ENCODE measurements at places on chromosomes 4 and X.

GRCh38 chr4:138803051-138803450, 212.5 kb upstream of the NOCT start:
- DNase-seq = no peak

- DNase-seq = no peak
Observed at GRCh38 chrX:106948641-106949040, 28.4 kb downstream of the CLDN2 start.

DNA sequence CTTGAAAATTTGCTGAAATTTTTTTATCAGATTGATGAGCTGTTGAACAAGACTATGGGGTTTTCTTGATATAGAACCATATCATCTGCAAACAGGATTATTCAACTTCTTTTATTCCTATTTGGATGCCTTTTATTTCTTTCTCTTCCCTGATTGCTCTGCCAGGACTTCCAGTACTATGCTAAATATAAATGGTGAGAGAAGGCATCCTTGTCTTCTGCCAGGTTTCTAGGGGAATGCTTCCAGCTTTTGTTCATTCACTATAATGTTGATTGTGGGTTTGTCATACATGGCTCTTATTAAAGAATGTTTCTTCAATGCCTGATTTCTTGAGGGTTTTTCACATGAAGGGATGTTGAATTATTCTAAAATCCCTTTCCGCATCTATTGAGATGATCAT, 1139.5 kb downstream of the FAM133A start:
- no peak for DNase-seq

- no peak for DNase-seq
Observed at GRCh38 chr4:183342541-183343533, 20.6 kb upstream of the CLDN24 start.

Data from activated CD8-positive, alpha-beta T cell treated with anti-CD3 and anti-CD28 coated beads for 36 hours (primary cell).